ENCODE measurements at places on chromosomes 1 and 21. TPM values are rescaled to one million over a fixed set of nuclear protein-coding genes. Genes with fewer than 3 reads are reported as not detected.

GRCh38 chr1:18128298-18128697 is 20.7 kb downstream of the IGSF21 start:
- DNase-seq = no peak

DNA sequence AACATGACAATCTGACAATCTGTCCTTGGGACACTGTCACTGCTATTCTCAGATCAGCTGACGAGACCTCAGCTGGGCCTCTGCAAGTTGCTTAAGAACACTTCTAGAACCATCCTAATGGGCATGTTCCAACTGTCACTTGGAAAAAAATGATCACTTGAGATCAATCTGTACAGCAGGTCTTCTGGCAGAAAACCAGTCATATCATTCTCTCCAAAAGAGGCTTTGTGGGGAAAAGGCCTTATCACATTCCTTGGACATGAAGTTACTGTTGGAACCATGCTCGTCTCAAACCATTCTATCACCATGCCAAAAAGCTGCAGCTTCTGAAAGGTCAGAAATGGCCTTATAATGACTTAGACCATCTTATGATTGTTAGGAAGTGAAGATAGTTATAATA is 744.2 kb downstream of the USP25 start:
- DNase-seq = no peak

- DNase-seq = no peak
Measured at GRCh38 chr1:171422511-171422910, 62.8 kb upstream of the PRRC2C start.

GRCh38 chr1:27752360-27752759 is 20.7 kb upstream of the STX12 start:
- no peak for DNase-seq

GRCh38 chr1:15075817-15076216 is 77.7 kb upstream of the TMEM51 start:
- no peak for DNase-seq

The PDZK1 gene
- not detected for total RNA-seq

The PRXL2B gene
- total RNA-seq = 26.3 TPM
